ENCODE measurements at places on chromosomes 6 and 20.

- no peak for DNase-seq
These were observed 9.6 kb downstream of the HLA-DMB start for GRCh38 chr6:32931211-32931610.

DNA sequence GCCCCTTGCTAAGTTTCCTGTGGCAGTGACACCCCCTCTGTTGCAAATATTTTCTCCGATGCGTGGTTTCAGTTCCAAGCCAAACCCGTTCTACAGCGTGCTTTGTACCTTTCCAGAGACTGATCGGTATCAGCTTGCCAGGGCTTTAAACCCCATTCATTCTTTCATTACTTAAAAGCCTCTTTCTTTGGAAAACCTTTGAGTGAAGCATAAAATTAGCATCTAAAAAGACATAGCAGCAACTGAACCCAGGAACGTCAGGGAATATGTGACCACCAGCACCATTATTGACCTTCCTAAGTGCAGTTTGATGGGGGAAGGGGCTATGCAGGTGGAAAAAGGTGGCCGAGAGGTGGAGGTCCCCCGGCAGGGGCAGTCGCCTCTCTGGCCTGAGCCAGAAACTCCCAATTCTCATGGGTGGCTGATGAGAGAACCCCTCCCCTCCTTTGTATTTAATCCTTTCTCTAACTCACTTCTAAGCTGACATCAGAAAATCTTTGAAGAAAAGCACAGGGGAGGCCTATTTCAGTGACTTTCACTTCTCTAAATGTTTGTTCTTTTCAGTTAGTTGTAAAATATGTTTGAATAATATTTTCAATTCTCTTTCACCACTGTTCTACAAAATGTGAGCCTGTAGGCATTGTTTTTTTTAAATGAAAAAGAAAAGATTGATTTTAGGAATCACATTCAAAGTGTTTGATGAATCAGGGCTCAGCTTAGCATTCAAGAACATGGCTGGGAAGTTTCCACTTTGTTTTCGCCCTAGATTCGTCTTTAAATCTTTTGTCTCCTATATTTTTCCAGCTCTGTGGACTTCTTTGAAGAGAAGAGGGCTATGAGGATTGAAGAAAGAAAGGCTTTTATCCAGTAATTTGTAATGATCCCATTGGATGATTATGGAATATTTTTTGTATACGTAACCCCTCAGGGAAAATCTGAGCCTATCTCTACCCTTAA, 89.2 kb downstream of the RSPH3 start:
- no peak for DNase-seq

DNA sequence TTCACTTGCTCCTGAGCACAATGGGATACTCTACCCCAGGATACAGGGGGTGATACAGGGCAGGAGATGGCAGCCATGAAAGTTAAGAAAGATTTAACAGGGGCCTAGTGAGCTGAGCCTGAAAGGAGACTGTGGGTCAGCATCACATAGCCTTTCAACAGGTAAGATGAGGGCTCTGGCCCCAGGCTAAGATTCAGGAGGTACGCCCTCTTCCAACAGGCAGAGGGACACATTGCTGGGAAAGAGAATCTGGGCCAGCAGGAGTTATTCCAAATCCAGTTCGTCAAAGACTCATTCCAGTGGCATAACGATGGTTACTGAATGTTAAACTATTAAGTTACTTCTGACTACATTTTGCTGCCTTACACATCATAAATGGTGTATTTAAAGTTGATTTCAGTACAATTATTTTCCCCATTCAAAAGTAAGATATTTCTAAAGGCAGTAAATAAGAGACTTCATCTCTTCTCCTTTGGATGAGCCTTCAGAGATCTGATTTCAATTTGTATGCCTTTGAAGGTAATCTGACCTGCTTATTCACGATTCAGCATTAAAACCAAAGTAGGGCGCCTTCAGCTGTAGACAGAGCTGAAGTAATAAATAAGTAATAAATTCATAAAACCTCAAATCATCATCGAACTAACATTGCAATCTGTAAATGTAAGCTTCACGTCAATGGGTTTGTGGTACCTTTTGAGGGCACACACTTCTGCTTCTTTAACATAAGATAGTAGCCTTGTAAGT, 62.4 kb downstream of the HS3ST5 start:
- DNase-seq, result no peak

GRCh38 chr6:118495485-118496280, 52.4 kb upstream of the PLN start:
- no peak for DNase-seq

DNA sequence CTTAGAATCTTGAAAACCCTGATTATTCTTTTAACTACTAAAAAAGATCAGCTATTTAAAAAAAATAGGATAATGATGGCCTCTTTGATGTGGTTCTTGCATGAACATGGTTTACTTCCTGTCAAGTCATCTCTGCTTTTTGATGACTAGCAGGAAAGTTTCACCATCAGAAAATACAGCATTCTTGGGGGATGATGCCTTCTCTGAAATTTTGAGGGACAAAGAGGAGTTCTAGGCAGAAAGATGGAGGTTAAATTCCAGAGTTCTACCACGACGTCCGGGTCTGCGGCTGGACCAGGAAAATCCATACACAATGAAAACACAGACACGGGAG, 130.4 kb downstream of the OLIG3 start:
- DNase-seq, result no peak

GRCh38 chr20:33030569-33030968, 879 bp upstream of the BPIFB6 start:
- DNase-seq, result no peak

DNA sequence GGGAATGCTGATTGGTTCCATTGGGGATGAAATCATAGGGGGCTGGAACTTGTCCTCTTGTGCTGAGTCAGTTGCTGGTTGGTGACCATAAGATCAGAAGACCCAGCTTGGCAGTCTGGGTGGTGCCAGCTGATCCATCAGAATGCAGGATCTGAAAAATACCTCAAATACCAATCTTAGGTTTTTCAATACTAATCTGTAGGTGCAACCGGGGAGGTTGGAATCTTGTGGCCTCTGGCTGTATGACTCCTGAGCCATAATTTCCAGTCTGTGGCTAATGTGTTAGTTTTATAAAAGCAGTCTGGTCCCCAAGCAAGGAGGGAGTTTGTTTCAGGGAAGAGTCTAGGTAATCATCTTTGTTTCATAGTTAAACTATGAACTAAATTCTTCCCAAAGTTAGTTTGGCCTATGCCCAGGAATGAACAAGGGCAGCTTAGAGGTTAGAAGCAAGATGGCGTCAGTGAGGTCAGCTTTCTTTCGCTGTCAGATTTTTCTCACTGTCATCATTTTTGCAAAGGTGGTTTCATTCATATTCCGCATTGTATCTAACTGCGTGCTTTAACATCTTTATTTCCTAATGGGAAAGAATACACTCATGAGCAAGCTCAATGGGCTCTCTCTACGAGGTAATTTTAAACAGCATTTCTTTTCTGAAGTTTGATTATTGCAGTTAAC, 2.0 kb downstream of the ARMH2 start:
- no peak for DNase-seq

DNA sequence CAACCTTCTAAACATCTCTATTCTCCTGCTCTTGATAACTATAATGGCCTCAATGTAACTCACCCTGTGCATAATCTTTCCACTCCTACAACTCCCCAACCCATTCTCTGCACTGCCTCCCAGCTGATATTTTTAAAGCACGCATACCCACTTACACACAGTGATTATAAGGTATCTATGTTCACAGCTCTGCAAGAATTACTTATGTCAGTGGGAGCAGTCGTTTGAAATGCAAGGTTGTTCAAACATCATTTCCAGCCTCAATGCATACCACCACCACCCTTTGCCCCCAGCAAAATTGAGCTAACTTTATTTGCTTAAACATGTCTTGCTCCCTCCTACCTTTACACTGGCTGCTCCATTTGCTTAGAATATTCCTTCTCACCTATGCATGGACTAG, 506.0 kb downstream of the RFPL4B start:
- no peak for DNase-seq

DNA sequence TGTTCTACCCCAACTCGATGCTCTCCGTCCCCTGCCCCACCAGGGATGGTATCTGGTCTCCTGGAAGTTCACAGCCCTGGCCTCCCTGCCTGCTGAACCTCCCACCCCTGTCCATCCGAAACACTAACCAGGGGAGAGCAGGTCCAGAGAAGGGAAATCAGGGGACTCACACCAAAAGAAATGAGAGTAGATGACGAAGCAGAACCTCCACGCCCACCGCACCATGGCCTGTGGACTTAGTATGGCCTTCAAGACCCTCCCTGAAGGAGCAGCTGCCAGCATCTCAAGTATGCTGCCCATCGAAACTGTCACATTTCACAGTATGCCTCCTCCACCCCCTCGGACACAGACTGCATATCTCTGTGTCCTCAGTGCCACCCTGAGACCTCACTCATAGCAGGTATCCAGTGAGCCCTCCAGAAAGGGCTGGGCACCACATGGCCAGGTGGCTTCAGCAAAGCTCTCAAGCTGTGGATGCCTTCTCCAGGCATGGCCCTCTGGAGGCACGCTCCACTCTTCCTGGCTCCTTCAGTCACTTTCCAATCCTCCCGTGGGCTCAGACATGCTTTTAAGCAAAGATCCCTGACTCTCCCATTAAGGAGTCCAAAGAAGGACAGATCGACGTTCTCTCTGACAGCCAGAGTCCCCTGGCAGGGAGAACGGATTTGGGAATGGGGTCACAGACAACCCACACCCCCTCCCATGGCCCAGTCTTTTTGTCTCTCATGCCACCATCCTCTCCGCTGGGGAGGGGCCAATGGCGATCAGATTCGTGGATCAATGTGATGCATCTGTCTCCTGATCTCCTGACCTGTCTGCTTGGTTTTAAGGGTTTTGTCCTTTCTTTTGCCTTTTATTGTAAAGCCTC, 158.4 kb downstream of the ANKRD60 start:
- DNase-seq, result no peak

DNA sequence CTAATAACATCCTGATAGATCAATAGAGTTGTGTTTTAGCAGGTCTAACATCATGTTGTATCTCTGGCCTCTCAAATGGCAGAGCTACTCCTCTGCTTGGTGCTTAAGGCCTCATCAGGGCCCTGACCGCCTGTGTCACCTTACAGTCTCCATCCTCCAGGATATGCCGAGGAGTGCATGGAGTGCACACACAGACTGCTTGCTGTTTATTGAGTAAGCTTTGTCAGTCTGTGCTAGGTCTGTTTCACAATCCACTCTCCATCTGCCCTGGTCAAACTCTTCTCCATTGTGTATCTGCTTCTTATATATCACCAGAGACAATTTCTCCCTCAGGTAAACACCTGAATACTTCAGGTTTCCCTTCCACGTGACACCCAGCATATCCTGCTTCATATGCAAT, 136.1 kb downstream of the SLC24A3 start:
- DNase-seq, result no peak

DNA sequence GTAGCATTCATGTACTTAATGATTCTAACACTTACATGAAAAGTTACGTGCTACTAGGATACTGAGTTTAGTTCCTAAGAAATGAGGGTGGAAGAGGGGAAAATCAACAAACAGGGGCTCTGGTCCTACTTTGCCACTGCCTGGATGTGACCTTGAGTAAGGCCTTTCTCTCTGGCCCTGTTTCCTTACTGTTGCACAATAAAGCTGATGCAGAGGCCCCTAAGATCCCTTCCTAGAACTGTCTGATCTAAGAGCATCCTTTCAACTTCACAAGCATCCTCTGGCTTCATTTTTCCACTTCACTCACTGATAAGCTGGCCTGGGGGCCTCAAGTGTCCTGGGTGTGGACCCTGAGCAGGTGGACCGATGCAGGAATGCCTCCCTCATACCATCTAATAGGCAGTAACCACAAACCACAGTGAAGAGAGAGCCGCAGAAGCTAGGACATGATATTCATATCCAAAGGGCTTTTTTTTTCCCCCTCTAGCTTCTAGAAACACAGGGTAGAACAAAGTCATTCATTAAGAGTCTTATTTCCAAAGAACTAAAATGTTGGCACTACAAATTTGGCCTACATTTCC, 21.6 kb downstream of the FKBP1A start:
- DNase-seq, result no peak

DNA sequence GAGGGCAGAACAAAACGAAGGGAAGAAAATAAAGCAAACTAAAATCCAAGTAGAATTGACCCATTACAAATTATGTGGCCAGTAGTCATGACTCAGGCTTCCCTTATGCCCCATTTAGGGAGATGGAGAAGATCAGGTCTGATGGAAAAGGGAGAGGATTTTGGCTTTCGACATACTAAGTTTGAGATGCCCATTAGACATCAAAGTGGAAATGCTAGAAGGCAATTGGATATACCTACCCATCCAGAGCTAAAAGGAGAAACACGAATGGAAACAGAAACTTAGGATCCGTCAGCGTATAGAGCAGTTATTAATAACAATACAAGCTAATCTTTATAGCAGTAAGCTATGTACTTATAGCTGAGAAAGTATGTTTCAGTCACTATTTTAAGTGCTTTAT, 4.8 kb downstream of the TRPC4AP start:
- no peak for DNase-seq

- no peak for DNase-seq
These were observed 59.2 kb upstream of the CD93 start for GRCh38 chr20:23145281-23145700.

DNA sequence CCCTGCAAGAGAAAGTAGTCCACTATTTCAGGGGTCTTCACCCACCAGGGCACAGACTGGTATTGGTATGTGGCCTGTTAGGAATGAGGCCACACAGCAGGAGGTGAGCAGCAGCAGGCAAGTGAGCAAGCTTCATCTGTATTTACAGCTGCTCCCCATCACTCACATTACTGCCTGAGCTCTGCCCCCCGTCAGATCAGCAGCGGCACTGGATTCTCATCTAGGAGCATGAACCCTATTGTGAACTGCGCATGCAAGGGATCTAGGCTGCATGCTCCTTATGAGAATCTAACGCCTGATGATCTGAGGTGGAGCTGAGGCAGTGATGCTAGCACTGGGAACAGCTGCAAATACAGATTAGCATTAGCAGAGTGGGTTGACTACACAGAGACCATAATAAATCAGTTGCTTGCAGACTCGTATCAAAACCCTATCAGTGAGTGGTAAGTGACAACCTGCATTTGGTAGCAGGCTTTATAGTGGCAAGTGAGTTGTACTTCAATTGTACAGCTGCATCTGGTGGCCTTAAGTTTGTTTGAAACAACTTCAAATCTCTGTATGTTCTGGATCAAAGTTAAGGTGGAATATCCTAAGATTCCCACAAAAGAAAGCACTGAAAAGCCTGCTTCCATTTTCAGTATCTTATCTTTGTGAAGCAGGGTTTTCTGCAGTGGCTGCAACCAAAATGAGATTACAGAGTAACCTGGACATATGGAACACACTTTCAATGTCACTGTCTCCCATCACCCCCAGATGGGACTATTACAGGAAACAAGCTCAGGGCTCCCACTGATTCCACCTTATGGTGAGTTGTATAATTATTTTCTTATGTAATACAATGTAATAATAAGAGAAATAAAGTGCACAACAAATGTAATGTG, 12.8 kb downstream of the C6orf141 start:
- no peak for DNase-seq

DNA sequence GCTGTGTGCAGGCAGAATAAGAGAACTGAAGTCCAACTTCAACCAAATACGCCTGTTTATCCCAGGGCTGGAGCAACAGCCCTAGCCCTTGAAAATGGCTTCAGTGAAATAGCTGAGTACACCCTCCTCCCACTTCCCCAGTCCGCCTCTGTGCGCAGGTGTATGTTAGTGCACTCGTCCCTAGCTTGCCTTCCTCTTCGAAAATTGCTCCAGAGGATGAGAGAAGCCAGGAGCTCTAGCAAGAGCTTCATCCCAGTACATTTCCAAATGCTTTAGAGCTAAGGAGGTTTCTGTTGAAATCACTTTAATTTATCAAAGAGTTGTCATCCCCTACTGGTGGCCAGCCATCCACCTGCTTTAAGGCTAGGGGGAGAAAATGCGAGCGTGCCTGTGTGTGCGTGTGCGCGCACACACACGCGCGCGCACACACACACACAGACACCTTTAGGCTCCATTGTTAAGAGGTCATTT, 5.4 kb upstream of the POU3F2 start:
- DNase-seq, result no peak

- no peak for DNase-seq
These were observed 215.5 kb upstream of the MCHR2 start for GRCh38 chr6:100209323-100210136.

All from activated naive CD4-positive, alpha-beta T cell (primary cell).